Hematopoietic multipotent progenitor cell treated with erythropoietin and hydrocortisone succinate and interleukin-3 and kit ligand, for 4 days (in vitro differentiated cells): ENCODE measurements at places on chromosomes 7 and 10.
A peak's percentile ranks its signal among the peaks of the same experiment; 100 is the strongest.

GRCh38 chr7:18796216-18796615 lies 300.7 kb downstream of the HDAC9 start:
- no peak for DNase-seq

DNA sequence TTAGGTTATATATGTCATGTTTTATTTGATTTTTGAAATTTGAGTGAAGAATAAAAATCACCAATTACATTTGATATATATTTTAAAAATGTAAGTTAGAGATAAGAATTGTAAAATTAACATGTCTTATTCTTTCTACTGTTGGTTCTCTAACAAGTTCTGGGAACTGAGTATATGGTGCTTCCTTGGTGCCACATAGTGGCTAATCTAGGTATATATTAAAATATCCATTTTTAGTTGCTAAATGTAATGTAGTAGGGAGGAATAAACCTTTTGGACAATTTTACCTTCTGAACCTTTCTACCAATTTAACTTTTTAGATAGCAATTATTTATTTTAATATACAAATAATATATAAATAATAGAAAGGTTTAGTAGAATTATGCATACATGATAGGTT lies 17.5 kb downstream of the CFAP69 start:
- DNase-seq = peak; percentile 61

DNA sequence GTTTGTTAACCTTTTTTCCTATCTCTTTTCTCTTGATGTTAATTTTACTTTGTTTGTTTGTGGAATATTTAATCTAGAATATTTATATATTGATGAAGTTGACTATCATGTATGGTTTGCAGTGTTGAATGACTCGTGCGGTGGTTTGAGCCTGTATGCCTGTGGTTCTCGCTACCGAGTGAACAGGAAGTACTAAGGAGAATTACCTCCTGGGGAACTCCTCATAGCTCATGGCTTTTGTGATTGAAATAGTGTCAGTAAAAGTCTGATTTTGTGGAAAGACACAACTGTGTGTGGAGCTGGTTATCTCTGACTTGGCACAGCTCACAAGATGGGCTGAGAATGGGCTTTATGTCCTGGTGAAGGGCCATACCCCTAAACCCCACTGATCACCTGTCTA lies 498.6 kb downstream of the GLRX3 start:
- DNase-seq = peak; percentile 35

- no peak for DNase-seq
These were observed 257.3 kb downstream of the SDK1 start for GRCh38 chr7:3558400-3558799.

DNA sequence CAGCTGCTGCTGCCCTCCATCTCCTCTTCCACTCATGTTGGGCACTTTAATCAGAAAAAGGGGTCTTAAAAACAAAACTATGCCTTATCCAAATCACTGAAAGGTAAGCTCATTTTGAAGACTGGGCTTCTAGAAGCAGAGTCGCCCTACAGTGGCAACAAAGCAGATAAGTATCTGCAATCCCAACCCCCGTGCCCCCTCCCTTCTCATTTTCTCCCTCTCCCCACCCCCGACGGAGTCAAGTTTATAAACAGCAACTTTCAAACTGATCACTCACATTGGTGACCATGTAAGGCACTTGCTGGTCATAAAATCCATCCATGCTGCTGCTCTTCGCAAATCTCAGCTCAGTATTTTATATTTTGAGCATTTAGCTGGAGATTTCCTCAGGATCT lies 738 bp downstream of the ETV1 start:
- no peak for DNase-seq

GRCh38 chr10:49116509-49117375 lies 1.4 kb upstream of the VSTM4 start:
- DNase-seq = no peak

- no peak for DNase-seq
These were observed 6.4 kb downstream of the NEBL start for GRCh38 chr10:20890491-20891337.

DNA sequence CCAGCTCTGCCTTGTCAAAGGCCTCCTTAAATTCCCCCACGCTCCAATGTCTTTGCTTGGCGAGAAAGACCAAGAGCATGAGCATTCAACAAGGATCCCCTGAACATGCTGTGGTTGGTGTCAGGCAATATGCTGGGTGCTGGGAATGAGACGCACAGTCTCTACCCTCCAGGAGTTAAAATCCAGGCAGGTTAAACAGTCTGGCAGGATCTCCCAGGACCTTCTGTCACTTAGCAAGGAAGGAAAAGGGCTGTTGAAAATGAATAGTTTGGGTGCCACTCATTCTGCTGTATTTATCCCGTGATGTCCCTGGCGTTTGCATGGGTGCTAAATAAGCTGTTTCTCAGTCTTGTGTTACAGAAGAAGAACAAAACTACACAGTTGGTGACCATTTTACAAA lies 21.9 kb upstream of the ITGA8 start:
- no peak for DNase-seq

DNA sequence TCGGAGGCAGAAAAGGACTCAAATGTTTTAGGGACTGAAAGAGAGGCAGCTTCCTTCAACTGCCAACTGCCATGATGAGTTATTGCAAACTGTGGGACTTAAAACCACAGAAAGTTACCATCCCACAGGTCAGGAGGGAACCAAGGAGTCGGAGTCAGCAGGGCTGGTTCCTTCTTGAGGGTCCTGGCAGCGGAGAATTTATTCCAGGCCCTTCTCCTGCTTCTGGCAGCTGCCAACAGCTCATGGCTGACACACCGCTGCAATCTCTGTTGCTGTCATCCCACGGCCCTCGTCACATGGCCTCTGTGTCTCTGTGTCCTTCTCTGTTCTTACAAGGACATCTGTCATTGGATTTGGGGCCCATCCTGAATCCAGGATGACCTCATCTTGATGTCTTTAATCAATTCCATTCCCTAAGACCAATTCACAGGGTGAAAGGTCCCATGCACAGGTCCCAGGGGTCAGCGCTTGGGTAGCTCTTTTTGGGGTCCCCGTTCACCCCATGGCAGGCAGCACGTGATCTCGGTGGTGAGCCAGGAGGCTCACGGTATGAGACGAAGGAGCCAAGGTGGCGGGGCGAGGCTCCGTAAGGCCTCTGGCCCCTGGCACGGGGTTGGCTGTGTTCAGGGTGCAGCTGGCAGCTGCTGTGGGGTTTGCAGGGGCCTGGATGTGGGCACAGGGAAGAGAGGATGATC lies 27.4 kb upstream of the PSMG3 start:
- no peak for DNase-seq

DNA sequence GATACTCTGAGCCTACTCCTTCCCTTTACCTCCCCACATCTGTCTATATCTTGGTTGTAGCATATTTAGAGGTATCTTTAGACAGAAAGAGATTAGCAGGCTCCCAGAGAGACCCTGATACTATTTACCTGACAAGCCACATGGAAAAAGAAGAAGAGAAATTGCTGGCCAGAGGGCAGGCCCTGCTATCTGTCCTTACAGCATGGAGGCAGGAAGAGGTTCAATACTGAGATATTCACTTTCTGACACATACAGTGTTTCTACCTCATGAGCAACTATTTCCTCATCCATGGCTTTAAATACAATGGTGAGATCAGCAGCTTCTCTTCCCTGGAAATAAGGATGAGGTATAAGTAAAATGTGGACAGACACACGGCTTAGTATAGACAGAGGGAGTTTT lies 33.9 kb upstream of the TSPAN13 start:
- peak; percentile 40 for DNase-seq

DNA sequence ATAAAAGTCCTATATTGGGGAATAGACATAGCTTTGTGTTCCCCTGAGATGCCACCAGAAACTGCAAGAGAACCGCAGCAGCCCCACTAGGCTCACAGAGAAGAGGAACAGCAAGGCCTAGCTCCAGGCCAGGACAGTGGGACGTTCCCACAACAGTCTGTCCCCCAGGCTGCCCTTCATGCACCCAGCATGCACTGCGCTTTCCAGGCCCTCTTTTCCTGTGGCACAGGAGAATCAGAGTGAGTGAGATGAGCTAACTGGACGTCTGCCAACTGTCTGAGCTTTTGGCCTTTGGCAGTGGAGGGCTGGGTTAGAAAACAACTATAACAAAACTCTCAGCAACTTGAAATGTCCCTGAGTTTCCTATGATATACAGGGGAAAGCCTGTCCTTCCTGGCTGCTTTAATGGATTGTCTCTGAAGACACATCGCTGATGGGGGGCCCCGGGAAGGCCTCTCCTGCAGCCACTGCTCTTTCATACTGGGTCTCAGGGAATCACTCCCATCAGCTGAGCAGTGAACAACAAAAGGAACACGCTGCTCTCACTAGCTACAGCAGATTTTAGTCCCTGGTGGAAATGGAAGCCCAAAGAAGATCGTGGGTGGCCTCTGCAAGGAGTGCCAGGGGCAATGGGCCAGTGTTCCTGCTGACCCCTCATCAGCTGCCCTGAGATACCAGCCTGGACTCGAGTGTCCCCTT lies 53.5 kb downstream of the PODXL start:
- DNase-seq = peak; percentile 31

DNA sequence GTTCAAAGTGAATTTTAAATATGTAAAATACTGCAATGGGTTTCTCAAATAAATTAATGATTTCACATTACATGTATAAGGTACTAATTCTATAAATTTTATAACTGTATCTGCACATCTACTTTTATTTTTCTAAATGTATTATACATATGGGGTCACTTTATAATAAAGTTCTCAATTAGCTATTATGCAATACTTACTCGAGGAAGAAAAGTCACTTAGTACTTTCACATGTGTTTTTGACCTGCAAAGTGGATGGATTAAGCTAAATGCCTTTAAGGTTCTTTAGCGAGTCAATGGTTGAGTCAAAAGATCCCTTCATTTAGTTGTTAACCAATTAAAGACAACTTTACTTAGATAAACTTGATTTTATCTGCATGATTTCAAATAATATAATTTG lies 437.8 kb downstream of the ANKRD7 start:
- no peak for DNase-seq

DNA sequence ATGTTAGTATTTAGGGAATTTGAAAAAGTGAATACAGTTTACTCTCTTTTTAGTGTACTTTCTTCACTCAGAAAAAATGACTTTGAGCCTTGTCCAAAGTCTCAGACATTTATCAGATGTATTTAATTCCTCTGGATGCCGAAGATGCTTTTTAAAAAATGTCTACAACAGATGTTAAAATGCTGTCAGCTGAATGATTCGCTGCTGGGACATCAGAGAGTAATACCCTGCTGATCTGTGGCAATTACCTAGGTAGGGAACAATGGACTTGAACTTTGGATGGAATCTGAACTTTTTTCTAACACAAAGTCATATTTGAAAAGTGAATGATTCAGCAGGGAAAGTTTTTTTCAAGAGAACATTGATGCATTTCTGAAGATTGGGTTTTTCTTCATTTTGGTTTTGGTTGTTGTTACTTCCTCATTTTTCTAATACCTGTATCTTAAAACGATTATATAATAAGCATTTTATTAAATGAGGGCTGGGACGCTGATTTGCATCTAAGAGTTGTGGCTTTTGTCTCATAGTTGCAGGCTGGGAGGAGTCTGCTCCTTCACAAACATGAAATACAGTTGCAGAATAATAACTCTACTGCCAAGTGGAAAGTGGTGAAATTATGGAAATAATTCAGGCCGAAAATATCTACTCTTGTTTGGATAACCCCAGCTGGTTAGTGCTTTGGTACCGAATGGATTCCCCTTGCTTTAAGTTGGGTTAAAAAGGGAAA lies 98.0 kb downstream of the SPAG6 start:
- DNase-seq = no peak

GRCh38 chr7:137946011-137946410 lies 55.9 kb downstream of the CREB3L2 start:
- no peak for DNase-seq

GRCh38 chr10:130053561-130053960 lies 57.1 kb downstream of the C10orf143 start:
- DNase-seq = no peak

- no peak for DNase-seq
These were observed 25.0 kb downstream of the RNF133 start for GRCh38 chr7:122673951-122674350.

DNA sequence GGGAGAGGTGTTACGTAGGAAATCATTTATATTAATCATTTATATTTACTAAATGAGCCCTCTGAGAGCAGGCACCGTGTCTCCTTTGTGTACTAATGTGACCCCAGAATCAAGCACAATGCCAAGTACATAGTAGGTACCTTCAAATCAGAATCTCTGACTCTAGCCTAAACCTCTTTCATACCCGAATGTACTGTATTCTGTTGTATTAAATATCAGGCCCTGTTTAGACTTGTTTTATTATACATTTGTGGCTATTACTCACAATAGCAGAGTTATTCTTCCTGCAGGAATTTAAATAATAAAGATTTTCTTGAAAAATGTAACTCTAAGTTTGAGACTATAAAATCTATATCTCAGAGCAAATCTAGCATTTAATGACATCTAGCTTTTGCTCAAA lies 297.3 kb downstream of the EXOC4 start:
- no peak for DNase-seq

DNA sequence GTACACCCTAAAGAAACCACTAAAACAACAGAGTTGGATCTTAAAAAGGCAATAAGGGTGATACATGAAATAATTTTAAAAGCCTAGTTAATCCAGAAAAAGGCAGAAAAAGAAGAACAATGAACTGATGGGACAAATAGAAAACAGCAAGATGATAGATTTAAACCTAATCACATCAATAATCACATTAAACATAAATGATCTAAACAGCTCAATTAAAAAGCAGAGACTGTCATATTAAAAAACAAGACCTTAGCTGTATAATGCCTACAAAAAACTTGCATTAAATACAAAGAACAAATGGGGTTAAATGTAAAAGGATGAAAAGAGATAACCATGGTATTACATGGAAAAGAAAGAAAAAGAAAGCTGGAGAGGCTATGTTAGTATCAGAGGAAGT lies 96.2 kb downstream of the RTKN2 start:
- no peak for DNase-seq

DNA sequence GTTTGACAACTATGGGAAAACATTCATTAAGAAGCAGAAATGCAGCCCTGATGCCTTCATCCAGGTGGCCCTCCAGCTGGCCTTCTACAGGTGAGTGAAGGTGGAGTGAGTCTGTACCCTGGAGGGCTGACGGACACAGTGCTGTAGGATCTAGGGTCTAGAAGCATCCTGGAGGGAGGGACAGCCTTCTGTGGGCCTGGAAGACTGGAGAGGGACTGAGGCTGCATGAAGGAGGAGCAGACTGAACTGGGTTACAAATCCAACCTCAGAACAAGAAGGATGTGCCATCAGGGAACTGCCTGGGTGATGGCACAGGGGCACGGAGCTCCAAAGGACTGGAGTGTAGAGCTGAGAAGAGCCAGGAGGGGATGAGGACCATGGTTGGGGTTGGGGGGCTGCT lies 27.5 kb upstream of the C10orf53 start:
- no peak for DNase-seq

DNA sequence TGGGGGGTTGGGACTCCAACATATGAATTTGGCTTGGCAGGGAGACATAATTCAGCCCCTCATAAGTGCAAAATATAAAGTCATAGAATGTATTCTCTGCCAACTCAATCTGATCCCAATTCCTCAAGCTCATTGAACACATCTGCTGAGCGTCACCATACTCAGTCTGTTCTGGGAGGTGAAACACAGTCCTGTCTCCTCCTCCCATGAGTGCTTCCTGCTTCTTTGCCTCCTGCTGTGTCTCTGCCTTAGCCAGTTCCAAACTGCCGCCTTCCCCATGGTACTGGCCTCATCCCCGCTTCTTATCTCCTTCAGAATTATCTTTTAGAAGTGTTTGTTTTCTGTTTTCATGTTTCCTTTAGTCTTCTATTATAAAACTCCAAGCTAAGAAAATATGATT lies 365.5 kb downstream of the TNS3 start:
- DNase-seq = no peak
